ENCODE measurements at places on chromosomes 6 and 20. TPM values are rescaled to one million over a fixed set of nuclear protein-coding genes. Genes with fewer than 3 reads are reported as not detected.
A peak's percentile ranks its signal among the peaks of the same experiment; 100 is the strongest.

GRCh38 chr6:53616450-53617357 lies 48.9 kb downstream of the KLHL31 start:
- no peaks in the 10 kb centered on the region for H3K36me3 ChIP-seq
- no peaks in the 10 kb centered on the region for H3K4me1 ChIP-seq
- H3K27ac ChIP-seq = no peak overlapping the region
- no peak overlapping the region for H3K4me3 ChIP-seq
- no peak for DNase-seq

DNA sequence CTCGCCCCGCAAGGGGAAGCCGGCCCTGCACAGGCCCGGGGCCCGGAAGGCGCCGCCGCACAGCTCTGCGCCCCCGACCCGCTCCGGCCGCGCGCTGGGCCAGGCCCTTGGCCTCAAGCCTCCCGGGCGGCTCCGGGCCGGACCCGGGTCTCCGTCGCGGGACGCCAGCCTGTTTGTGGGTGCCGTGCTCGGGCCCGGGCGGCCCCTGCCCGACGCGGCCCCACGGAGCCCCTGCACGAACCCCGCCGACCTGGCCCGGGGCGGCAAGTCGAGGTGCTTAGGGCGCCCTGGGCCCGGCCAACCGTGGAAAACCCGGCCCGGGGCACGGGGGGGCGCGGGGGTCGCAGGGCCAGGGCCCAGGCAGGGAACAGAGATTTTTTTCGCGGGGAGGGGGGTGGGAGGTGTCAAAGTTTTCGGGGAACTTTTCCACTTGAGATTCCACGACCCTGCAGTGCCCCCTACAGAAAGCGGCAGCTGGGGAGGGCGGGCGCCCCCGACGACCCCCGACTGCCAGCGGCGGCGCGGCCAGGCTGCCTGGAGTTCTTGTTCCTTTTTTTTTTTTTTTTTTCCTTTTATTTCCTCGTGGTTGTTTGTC lies 805 bp upstream of the STX16 start:
- peak overlapping the region; percentile 94 for H3K27ac ChIP-seq
- no peaks in the 10 kb centered on the region for H3K27me3 ChIP-seq
- H3K36me3 ChIP-seq = peaks cover 7% of the 10 kb centered on the region
- H3K4me3 ChIP-seq = peak overlapping the region; percentile 83

DNA sequence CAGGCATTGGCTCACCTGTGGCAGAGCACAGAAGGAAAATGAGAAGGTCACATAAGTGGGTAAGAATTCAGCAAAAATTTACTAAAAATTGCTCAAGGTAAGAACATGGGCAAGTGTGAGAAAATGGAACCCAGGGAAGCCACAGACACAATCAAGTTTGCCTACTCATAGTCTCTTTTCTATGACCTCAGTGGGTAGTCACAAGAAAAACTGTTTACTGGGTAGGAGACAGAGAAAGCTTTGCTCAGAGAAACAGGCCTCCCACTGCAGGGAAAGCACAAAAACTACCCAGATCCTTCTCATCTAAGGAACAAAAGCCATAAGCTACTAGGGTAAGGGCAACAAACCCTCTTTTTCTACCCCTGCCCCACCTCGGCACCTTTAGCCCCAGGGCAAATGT lies 35.2 kb downstream of the FAM184A start:
- H3K36me3 ChIP-seq = no peaks in the 10 kb centered on the region
- H3K27me3 ChIP-seq = no peaks in the 10 kb centered on the region
- H3K27ac ChIP-seq = no peak overlapping the region
- no peak overlapping the region for H3K4me3 ChIP-seq
- DNase-seq = no peak

DNA sequence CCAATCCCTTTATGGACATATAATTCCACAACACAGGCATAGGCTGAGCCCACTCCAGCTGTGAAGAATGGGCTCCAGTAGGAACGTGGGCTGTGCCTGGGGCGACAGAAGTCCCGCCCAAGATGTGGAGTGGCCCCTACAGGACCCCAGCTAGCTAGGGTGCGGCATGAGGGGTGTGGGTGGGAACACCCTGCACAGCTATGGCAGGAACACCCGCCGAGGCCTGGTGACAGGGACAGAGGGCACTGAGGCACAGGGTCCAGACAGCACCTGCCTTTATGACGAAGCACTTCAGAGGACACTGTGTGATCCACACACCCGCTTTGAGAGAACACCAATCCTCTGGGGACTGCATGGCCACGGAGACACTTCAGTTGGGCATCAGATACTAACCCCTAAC lies 28.2 kb upstream of the TCFL5 start:
- no peaks in the 10 kb centered on the region for H3K4me1 ChIP-seq
- H3K27ac ChIP-seq = no peak overlapping the region
- no peaks in the 10 kb centered on the region for H3K27me3 ChIP-seq
- no peak for DNase-seq
- H3K4me3 ChIP-seq = no peak overlapping the region
- peaks cover 59% of the 10 kb centered on the region for H3K36me3 ChIP-seq

SLC32A1 gene
- total RNA-seq = not detected

All from heart left ventricle (tissue), 16 donors.